Tibial nerve (tissue), 4 donors: ENCODE measurements at places on chromosomes 4 and X. TPM values are rescaled to one million over a fixed set of nuclear protein-coding genes. Genes with fewer than 3 reads are reported as not detected.

DNA sequence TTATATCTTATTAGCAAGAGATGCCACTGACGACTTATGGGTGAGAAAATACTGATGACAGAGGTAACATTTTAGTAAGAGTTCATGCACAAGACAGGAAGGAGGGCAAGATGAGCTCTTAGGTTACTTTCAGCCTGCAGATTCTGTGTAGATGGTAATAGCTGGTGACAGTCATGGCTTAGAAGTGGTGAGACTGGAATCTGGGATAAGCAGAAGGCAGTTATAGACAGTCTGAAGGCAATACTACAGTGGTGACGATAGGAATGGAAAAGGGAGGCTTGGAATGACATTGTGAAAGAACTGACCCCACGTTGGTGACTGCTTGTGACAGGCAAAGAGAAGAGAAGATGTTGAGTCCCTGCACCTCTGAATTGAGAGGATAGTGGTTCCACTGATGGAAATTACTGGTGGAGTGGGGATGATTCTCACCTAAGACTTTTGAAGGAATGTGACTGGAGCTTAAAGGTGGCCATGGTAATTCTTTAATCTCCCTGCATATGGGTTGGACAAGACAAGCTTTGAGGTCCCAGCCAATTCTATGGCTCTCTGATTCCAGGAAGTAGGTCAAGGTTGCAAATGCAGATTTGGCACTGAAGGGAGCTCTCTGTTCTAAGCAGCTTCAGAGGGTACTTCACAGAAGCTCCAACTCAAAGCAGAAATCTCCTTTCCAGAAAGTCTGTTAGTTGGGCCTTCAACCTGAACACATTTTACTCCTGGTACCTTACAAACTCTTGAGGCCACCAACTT lies 99.7 kb downstream of the RASL11B start:
- no peak for DNase-seq

- no peak for DNase-seq
These were observed 140.9 kb upstream of the KLF3 start for GRCh38 chr4:38523054-38523453.

Gene DCAF4L1
- 0.21 TPM for total RNA-seq

- no peak for DNase-seq
These were observed 50.3 kb downstream of the SH3RF1 start for GRCh38 chr4:169220447-169220846.

GRCh38 chrX:73877687-73878086 lies 314.7 kb downstream of the CHIC1 start:
- no peak for DNase-seq

DNA sequence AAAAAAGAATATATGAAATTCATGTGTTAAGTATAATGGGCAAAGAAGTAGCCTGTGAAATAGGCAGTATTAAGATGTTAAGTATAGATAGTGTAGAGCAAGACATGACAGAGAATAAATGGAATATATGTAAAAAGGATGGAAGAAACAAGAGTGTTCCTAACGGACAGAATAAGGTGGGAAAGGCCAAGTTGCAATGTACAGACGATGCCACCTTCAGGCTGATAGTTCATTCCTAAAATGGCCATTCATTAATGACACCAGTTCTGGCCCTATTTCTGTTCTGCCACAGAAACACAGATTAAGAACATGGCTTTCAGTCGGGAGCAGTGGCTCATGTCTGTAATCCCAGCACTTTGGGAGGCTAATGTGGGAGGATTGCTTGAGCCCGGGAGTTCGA lies 4.4 kb upstream of the FAM184B start:
- no peak for DNase-seq

DNA sequence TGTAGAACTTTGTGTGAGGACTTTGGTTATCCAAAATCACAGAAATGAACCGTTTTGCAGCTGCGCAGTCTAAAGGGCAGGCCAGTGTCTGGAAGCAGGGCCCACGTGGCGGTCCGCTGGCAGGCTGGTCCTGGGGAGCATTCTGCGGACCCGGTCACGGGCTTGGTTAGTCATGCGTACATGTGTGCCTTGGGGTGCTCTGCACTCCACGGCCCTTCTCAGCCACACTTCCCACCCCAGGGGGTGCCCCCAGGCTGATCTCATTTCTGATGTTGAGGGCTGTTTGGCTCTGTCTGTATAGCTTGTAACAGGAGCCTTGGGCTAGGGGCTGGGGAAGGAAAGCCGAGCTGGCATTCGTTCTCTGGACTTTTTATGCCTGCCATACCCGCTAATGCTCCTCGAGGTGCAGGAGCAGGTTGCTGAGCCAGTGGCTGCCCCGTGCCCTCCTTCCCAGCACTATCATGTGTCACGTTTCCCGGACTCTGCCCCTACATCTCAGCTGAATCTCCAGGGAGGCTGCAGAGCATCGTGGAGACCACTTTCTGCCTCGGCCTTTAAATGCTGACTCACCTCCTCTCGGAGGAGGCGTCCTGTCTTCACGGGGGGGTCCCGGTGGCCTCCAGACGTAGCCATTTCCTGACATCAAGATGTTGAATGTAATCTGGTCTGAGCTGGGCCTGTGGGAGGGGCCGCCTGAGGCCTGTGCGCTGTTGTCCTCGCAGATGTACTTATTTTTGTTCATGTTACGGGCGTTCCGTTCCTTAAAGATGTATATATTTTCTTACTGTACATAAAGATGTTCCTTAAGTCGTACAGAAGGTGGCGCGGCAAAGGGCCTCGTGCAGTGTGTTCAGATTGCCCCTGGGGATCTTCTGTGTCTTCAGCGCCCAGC lies 11.4 kb upstream of the TADA2B start:
- DNase-seq = no peak

DNA sequence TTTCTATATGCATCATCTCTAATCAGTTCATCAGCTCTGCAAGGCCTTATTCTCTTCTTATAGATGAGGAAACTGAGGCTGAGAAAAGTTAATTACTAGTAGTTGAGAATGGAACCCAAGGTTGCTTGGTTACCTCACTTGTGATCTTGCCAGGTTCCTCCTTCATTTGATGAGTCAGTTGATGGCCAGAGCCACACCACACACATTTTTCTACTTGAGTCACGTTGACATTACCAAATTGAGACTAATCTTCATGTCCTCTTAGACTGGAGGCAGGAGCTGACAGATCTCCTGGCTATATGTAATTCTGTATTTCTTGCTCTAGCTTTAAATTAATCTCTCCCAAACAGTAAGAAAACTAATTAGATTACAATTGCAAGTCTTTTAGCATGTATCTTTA lies 428.4 kb downstream of the AFF2 start:
- no peak for DNase-seq

- DNase-seq = no peak
These were observed 188.0 kb downstream of the TSPAN5 start for GRCh38 chr4:98470366-98470765.

DNA sequence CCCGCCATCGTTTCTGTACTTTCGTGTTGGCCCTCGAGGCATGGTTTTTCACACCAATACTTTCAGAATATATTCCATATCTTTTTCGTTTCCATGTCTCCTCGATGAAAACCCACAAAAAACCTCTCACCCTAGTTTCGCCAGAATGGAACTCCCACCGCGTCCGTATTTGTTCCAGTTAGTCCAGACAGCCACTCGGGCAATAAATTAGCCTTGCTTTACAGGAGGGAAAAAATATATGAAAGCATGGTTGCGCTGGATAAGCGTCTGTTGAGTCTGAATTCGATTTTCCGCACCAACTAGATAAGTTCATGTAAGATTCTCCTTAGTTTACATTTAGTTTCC lies 550 bp upstream of the CHM start:
- no peak for DNase-seq
